ENCODE measurements at places on chromosomes 6 and 20.

DNA sequence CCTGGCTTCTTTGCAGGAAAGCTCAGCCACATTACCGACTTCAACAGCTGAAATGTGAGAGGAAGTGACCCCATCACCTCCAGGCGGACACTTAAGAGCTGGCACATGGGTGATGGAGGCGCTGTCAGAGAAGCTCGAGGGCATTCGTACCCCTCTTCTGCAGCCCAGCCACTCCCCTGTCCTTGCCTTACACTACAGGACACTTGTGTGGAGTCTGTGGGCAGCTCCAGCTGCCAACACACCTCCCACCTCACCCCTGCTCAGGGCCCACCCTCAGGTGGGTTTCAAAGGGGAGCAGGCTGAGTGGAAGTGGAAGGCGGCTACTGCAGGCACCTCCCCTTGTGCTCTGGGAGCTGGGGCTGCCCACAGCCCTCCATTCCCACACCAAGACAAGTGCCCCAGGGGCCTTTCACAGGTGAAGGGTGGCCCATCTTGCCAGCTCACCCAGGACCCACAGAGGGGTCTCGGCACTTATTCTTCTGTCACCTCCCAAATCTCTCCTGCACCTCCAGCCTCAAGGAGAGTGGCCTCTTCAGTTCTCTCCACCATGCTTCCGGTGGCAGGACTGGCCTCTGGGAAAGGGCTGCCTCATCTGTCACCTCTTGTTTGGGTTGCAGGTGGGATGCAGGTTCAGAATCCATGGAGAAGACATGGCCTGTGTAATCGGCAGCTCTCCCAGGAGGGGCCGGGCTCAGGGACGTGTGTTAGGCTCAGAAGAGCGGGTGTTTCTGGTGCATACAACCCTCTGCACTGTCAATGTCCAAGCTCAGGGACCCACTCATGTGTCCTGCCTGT is 49.8 kb downstream of the IRF4 start:
- no peak for DNase-seq

DNA sequence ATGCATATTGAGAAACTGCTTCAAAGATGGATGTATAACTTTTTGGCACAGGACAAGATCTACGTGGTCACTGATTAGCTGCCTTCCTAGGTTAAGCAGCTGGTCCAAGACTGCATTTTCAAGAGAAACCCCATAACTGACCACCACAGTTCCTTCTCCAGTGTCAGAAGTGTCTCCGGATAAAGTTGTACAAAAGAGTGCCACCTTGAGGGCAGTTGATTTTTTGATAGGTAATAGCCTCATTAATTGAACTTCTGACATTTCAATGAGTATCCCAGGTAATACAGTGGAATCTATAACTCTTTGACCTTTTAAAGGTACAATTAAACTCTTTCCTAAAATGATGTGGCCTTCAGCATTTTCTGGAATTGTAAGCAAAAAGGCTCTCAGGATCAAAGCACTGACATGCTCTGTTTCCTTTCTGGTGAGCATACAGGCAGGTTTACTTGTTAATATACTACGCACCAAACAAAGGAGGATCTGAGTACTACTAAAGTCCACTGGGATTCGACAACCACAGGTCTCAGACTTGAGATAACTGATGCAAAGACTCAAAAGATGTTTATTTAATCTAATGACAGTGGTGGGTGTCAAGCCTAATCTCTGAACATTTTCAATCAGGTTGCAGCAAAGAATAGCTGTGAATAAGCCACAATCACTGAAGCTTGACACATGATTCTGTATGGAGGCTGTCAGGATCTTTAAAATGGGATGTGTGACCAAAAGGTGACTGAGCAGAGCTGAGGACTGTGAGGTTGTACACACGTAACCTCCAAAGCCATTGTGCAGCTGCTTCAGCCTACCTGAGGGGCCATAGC is 21.2 kb downstream of the MKKS start:
- DNase-seq: no peak

- no peak for DNase-seq
Measured at GRCh38 chr6:119036081-119036480, 42.4 kb downstream of the FAM184A start.

- DNase-seq: peak; percentile 83
Measured at GRCh38 chr6:39493174-39493573, 170.7 kb upstream of the KCNK16 start.

- DNase-seq: no peak
Measured at GRCh38 chr6:48069280-48069679, 41.7 kb downstream of the PTCHD4 start.

- no peak for DNase-seq
Measured at GRCh38 chr6:52328303-52328662, 33.7 kb upstream of the PAQR8 start.

DNA sequence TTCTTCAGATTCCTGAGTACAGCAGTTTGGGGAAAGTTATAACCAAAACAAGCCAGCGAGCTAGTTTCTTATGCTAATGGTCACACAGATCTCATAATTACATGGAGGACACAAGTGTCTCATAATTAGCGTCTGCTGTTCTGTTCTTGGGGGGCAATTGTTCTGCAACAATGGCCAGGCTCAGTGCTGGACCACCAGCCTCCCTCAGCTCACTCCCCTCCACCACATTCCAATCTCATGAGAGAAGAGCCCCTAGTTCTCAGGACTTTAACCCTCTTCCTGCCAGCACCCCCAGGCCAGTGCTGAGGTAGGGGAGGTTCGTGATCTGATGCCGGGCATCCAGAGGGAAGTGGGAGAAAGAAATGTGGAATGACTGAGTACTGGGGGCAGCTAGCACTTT is 20.2 kb upstream of the TOX2 start:
- DNase-seq: no peak

DNA sequence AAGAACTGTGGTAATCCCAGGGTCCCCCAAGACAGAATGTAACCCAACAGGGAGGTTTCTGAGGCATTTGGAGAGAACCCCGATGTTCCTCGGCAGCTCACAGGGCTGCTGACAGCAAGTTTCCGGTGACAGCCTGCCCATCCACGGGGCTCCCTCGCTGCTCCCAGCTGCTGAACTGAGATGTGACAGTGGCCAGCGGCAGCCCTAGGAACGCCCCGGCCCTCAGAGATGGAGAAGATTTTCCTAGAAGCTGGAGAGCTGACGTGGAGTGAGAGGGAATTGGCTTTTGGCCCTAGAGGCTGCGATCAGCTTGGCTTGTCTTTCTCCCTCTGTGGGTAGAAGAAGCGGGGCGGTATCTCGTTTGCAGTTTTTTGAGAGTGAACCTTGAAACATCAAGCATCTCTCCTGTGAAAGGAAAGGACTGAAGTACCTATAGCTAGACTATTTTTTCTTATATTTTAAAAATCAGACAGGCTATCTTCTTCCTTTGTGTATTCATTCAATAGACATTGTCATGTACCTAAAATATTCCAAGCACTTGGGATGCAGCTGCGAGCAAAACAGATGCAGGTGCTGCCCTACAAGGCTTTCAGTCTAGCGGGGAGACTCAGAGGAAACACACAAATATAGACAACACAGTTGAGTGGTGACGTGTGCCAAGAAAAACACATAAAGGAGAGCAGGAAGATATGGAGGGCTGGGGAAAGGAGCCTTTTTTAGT is 28.4 kb upstream of the NFATC2 start:
- peak; percentile 30 for DNase-seq

- no peak for DNase-seq
Measured at GRCh38 chr20:3471397-3472021, 691 bp downstream of the ATRN start.

- DNase-seq: no peak
Measured at GRCh38 chr6:100465701-100466409, 1.1 kb upstream of the SIM1 start.

DNA sequence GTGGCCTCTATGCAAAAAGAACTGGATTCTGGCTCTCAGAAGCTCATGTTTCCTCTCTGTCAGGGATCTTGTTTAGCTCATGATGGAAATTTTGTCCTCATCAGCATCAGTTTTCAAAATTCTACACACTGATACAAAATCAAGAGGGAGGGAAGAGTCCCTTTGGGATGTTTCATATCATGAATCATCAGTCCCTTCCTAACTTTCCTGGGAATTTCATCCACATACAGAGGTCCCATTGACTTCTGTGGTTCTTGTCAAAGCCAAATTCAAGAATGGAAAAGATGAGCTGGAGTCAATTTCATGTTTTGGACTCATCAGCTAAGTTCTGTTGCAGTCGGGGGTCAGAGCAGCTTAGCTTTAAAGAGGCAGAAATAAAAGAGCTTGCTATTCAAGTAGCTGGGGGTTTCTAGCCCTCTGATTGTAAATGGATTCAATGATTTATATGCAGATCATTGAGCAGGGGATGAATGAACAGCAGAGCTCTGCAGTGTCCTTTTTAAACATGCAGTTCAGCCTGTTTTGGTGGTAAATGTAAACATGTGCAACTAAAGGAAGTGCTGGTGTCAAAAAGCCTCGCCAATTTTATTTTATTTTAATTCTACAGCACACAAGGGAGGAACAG is 21.3 kb upstream of the TMEM14A start:
- peak; percentile 21 for DNase-seq

DNA sequence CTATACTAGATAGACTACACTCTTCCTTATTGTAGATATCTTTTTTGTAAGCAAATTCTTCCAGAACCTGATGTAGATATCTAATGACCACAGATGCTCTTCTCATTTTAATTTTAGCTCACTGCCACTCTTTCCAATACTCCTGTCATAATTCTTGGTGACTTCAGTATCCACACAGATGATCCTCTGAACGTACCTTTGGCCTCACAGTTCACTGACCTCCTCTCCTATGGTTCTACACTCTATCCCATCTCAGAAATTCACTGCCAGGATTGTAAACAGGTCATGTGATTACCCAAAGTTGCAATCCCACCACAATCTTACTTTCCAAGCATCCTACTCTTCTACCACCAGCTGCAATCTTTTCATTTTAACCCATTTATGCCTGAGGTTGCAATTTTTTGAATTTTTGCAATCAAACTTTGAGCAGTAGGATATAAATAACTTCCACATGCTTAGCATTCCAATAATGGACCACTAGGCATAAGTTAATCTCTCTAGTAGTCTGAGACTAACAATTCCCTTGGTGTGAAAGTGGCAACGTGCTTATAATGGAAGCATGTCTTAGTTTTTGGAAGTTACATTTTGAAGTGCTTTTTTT is 31.2 kb downstream of the ESF1 start:
- no peak for DNase-seq

DNA sequence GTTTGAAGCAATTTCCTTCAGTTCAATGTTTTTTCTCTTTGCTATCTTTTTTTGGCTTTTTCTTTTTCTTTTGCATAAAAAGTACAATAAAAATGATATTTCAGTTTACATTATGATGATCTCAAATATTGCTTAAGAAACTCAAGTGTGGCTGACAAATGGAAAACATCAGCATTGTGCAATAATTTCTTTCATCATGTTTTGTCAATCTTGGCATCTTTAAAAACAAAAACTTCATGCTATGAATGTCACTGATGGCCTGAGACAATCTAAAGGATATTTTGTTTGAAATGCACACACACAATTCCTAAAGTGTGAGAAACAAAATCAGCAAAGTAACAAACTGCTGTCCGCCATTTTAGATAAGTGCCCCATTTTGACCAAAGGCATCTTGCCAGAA is 13.9 kb upstream of the MTCL3 start:
- no peak for DNase-seq

DNA sequence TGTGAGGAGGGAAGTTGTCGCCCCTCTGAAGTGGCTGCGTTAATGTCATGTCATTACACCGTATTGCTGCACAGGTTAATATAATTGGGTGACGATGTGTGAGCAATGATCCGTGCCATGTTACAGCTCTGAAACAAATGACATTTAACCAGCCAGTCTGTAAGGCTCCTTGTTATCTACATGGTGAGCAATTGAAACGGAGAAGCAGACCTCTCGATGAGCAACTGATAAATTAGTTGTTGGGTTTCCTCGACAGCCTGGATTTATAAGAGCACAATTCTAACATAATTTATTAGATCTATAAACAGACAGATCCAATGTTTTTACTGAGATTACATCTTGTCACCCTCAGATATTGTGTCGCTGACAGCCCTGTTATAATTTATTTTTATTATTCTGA is 49.9 kb upstream of the MAFB start:
- no peak for DNase-seq

DNA sequence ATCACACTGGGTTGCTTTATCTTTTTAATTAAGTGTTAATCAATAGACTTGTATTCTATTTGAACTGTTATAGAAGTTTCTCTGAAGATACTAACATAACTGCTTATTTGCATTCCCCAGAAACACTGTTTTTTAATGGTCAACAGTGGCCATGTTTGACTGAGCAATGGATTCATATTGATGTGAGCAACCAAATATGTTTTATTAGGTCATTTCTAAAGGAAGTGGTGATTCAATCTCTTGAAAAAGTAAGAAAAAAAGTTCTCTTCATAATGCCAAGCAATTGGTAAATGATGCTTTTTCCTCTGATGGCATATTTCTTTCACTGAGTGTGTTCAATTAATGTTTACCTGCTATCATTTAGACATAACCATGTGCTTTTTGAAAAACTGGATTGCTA is 593.0 kb upstream of the CITED2 start:
- no peak for DNase-seq

DNA sequence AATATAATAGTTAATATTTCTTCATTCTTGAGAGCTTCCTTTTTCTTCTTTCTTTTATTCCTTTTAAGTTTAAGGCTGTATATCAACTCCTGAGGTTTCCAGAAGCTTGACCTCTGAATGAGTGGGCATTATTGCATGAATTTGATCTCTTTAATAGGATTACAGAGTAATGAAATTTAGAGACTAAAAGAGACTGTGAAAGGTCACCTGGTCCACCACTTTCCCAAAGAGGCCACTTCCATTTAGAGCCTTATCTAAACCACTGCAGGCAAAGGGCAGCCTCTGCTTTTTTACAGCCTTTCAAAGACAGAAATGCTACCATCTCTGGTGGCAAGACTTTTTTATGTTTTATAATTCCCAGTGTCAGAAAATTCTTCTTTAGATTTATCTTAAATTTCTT is 215.3 kb upstream of the HS3ST5 start:
- no peak for DNase-seq

GRCh38 chr6:166490671-166491500 is 95.6 kb downstream of the RAMACL start:
- DNase-seq: no peak

- no peak for DNase-seq
Measured at GRCh38 chr6:11785774-11786579, 7.4 kb upstream of the ADTRP start.

- no peak for DNase-seq
Measured at GRCh38 chr6:148306286-148306685, 36.4 kb upstream of the SASH1 start.

DNA sequence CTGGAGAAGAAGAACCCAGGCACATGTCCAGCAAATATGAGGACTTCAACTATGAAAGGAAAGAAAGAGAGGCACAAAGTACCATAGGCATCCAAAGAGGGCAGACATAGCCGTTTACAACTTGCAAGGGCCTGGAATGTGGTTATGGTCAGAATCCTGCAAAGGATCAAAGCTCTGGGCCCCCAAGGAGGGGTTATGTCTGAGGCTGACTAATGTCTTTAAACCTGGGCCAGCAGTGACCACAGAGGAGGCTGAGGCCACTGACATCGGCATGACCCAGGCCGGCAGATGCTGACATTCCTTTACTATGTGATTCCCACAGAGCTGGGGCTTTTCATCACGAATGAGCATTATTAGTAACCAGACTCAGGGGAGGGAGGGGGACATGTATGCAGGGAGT is 861.1 kb downstream of the DHX35 start:
- DNase-seq: peak; percentile 93

Measured in AG10803 (cell line).